ENCODE measurements at places on chromosomes 7 and 10.

GRCh38 chr10:110141185-110141584 is 66.2 kb upstream of the MXI1 start:
- no peak for DNase-seq

- DNase-seq = no peak
These were observed 102.3 kb downstream of the EPC1 start for GRCh38 chr10:32244421-32245207.

- no peak for DNase-seq
These were observed 9.1 kb downstream of the VIM start for GRCh38 chr10:17237149-17237527.

DNA sequence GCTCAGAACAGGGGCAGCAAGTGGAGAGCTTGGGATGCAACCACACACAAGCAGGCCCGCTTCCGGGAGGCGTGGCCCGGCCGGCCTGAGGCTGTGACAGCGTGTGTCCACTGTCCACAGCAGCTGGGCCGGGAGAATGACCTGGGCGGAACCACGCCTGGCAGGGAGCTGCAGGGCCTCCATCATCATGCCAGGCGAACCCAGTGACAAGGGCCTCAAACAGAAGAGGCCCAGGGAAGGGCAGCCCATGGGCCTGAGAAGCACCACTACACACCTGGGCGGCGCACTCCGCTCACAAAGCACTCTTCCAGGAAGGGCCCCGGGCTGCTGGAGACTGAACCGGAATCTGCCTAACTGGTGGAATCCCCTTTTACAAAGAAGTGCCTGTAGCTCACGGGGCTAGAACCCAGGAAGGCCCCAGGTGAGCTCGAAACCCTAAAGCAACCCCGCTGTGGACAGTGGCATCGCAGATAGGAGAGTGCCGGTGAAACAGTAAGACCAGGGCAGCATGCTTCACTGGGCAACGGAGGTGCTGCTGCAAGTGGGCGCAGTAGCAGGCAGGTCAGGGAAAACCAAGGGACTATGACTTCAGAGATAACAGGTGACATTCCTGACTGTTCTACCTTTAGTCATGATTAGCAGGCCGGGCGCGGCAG is 66.0 kb downstream of the MAD1L1 start:
- no peak for DNase-seq

DNA sequence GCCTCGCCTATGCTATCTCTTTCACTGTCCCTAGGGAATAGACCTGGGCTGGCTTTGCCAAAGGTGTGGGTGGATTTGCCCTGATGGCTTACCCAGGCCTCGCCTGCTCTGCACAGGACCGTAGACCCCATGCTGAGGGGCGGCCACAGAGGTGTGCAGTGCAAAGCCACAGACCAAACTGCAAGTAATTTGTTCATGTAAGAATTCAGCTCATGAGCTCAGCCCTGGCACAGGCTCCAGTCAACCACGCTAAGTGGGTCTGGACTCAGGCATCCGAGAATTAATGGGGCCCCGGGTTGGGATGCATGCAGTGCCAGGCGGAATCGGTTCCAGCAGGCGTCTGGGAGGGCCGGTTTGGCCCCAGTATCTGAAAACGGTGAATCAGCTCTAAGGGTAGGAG is 445.2 kb downstream of the DNAJB6 start:
- no peak for DNase-seq

GRCh38 chr10:102109166-102110116 is 10.7 kb downstream of the LDB1 start:
- no peak for DNase-seq

- no peak for DNase-seq
These were observed 146.5 kb downstream of the ARID5B start for GRCh38 chr10:62047960-62048383.

DNA sequence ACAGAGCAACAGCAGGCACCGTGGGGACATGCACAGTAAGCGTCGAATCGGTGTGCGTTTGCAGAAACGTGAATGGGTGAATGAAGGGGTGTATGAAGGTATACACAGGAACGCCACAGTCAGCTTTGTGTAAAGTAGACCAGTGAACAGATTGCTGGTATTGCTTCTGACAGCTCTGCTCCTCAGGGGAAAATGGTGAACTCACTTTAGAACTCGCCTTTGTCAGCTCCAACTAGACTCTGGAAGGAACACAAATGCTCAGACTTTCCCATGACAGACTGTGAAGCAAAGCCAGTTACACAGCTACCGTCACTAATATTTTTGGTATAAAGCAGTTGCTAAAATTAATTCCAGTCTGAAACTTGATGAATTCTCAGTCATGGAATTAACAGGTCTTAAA is 78.9 kb downstream of the CUX1 start:
- DNase-seq = no peak

GRCh38 chr7:101308245-101309085 is 13.1 kb downstream of the IFT22 start:
- DNase-seq = no peak

DNA sequence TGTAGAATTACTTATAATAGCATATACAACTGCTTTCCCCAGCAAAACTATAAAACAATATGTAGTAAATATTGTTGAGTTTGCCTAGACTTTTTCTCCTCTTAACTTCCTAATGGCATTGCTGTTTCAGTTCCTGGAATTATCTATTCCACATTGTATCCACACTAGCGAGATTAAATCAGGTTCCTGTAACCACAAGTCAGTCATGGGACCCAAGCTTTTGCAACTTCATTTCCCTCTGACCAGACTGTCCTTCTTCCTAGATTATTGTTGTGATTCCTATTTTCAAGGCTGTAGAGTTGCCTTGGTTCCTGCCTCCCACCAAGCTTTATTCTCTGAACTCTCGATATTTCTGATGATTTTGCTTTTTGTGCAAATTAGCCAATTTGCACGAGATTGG is 173.3 kb upstream of the ZNF804B start:
- no peak for DNase-seq

DNA sequence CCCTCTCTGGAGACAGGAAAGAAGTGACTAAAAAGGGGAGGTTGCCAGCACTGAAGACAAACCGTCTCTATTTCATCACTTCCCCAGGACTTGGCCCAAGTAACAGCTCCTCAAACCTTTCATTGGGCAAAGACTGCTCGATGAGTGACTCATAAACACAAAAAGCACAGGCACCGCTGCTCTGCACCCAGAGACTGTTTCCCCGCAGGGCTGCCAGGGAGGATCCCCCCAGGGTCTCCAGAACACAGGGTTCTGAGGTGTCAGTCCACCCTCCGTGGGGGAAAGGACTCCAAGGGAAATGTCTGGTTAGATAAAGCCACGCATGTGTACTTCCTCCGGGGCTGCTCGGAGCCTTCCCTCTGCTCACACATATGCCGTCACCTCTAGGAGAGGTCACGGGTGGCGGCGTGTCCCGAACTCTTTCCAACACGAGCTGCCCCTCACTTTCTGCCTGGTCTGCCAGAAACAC is 59.9 kb downstream of the INSIG1 start:
- DNase-seq = no peak

DNA sequence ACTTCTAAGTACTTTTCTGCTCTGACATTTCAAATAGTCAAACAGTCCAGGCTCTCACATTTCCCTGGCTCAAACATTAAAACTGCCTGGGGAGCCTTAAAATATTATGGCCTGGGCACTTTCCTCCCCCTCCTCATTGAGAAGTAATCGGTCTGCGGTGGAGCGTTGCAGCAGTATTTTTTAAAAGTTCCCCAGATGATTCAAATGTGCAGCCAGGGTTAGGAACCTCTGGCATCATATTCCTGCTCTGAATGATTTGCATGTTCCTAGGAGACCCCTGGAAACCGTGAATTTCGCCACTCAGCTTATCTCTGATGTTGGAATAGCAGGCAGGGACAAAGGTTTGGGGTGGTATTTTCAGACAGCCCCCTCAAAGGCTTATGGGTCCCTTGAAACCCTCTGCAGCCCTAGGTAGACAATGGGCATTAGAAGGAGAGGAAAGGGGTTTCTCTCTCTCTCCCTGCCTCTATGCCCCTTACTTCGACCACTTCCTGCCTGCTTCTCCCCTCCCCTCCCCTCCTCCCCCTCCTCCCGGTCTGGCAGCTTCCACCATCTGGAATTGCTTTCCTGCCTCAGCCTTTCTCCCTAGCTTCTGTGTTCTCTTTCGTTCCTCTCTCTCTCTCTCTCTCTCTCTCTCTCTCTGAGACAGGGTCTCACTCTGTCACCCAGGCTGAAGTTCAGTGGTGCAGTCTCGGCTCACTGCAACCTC is 622.2 kb downstream of the GALNT17 start:
- DNase-seq = no peak
